ENCODE measurements at places on chromosomes 11 and 22.

GRCh38 chr11:34275486-34275885 is 82.3 kb downstream of the ABTB2 start:
- no peak for DNase-seq

- no peak for DNase-seq
Observed at GRCh38 chr11:6571434-6572008, 31.9 kb downstream of the RRP8 start.

DNA sequence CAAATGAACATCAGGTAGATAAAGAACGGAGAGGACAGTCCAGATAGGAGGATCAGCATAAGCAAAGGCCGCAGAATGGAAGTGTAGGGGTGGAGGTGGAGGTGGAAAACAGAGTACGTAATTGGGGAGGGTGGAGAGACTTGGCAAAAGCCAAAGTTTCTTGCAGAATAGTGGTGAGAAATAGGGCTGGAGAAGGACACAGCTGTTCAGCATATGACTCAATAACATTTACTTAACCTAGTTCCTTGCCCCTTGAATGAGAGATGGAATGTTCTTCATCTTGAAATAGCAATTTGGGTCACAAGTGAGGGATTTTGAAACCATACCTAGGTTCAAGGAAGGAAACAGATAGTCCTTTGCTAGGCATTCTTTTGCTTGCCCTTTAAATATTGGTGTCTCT is 235.9 kb upstream of the ARHGAP20 start:
- no peak for DNase-seq

- DNase-seq: no peak
Observed at GRCh38 chr11:57786436-57786835, 24.8 kb downstream of the CTNND1 start.

- no peak for DNase-seq
Observed at GRCh38 chr11:91913407-91913806, 311.2 kb upstream of the FAT3 start.

DNA sequence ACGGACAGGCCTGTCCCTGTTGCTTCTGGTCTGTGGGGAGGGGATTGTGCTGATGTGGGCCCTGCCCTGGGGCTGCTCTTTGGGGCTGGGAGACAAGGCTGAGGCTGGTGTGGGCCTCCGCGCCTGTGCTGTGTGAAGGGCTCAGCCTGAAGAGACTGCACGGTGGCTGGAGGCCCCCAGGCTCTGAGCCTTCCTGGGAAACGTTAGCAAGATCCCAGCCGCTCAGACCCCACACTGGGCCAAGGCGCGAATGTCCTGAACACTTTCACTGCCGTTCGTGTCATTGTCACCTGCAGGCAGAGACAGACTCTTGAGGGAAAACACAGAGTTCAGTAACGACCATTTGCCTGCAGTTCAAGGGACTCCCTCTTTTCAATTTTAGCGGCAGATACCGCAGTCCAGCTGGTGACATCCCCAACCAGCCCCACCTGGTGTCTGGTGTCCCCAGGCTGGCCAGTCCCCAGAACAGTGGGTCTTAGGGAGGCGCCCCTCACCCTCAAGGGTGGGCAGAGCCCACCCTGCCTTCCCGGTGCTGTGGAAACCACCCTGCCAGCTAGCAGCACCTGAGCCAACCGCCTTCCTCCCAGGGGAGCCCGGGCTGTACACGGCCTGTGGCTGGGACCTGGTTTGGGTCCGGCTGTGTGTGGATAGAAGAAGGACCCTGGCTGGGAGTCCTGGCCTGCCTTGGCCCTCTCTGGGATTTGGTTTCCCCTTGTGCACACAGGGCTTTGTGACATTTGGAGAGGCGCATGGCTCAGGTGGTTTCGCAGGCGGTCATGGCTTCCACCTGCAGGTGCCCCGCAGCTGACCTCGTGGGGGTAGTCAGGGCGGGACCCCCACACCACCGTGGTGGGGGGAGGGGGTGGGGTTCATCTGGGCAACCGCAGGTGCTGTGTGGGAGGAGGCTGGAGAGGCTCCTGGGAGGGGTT is 5.7 kb downstream of the PANX2 start:
- no peak for DNase-seq

GRCh38 chr11:27363576-27364117 is 632 bp upstream of the CCDC34 start:
- no peak for DNase-seq

DNA sequence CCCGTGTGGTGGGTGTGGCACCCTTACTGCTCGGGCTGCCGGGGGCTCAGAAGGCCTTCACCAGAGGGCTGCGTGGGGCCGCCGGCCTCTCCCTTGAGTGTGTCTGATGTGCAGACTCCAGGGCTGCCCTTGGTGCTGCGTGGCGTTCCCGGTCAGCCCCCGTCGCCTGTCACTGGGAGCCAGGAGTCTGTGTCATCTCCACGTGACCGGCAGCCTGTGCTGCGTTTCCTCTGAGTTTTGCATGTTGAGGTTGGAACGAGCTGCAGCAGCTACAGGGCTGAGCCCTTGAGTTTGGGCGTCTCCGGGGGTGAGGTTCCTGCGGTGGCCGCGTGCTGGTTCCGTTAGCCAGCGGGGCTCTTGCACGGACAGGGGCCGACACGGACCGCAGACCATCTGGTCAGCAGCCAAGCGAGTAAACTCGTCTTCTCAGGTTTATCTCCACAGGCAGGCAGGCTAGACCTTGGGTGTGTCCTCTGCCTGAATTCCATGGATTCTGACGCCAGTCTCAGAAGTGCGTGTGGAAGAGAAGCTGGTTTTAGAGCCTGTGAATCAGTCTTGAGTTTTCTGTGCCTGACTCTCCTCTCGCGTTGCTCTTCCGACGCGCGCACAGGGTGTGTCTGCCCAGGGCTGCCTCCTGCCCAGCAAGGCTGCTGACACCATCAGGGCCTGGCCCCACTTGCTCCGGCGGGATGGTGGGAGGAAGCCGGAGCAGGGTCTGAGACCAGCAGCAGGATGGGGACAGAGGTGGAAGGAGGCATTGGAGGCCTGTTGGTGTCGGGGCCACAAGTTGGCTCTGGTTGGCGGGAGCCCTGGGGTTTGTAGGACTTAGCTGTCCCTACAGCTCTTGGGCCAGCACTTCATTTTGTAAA is 10.5 kb downstream of the PTDSS2 start:
- DNase-seq: no peak

DNA sequence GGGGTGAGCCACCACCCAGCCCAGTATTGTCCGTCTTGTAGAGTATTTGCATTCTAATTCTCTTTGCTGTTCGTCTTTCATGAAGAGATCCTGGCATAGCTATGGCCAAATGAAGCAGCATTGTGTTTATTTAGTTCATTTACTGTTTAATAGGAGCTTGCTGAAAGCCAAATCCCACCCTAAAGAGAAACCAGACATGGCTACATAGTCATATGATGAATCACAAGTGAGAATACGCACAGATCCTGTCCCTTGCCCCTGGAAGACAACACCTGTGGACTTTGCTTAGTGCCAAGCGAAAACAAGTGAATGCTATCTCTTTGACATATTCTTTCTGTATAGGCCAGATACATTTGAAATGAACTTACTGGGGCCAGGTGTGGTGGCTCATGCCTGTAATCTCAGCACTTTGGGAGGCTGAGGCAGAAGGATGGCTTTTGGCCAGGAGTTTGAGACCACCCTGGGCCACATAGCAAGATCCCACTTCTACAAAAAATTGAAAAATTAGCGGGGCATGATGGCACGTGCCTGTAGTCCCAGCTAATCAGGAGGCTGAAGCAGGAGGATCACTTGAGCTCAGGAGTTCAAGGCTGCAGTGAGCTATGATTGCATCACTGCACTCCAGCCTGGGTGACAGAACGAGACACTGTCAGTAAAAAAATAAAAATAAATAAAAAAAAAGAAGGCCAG is 5.1 kb upstream of the ARFGAP3 start:
- DNase-seq: no peak

GRCh38 chr11:1714908-1715885 is 18.2 kb downstream of the KRTAP5-6 start:
- no peak for DNase-seq

DNA sequence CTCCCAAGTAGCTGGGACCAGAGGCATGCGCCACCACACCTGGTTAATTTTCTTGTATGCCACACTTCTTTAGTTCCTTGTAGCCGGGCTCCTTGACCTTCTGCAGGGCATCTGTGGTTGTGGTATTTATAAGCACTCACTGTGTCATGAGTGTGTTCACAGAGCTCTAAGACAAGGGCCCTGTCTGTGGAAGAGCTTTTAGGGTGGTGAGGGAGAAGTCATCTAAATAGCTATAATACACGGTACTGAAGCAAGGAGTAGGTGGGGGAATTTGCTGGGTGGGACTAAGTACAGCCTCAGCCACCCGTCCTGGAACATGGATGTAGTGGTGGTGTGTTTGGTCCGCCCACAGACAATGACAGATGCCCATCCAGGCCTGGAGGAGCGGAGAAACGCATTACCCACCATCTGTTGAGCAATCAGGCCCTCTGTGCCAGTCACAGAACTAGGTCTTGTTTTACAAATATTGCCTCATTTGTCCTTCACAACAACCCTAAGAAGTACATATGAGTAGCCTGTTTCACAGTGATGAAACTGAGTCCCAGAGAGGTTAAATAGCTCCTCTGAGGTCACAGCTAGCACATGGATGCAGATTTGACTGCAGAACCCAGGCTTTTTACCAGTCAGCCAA is 10.1 kb downstream of the ACO2 start:
- DNase-seq: no peak

DNA sequence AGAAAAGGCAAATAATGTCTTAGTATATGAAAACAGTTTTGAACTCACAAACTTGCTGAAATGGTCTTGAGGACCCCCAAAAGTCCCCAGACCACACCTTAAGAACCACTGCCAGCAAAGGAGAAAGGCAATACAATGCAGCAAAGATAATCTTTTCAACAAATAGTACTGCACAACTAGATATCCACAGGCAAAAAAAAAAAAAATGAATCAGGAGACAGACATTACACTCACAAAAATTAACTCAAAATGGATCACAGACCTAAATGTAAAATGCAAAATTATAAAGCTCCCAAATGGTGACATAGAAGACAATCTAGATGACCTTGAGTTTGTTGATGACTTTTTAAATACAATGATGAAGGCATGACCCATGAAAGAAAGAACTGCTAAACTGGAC is 8.3 kb downstream of the PICALM start:
- no peak for DNase-seq

- no peak for DNase-seq
Observed at GRCh38 chr22:45537734-45538181, 35.1 kb downstream of the FBLN1 start.

DNA sequence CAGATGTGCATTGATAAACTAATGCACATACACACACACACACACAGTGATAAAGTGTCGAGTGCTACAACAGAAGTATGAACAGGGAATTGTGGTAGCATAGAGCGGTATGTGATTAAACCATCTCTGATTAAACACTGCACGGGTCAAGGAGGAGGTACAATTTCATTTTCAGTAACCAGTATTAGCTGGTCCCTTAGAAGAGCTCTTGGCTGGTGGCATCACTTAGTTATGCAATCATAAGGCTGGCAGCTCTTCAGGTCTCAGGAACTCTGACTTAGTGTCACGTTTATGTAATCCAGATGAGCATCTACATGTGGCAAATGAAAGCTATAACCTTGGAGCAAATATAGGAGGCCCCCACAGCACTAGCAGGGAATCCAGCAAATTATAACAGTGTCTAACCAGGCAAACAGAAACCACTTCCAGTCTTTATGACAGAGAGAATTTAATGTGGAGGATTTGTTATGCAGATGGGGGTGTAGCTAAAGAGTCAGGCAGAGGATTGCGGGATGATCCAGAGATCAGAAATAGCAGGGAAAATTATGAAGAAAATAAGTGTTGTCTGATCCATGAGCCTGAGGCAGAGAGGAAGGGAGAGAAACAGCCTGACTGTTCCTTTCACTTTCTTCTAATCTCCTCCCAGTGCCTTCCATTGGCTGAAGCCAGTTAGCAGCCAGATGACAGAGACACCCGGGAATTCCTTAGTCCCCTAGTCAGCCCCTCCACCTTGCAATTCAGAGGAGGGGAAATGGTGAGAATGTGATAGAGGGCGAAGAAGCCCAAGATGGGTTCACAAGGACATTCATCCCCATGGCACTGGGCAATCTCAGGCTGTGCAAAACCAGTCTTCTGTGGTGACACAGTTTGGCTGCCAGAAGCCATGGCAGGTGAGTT is 533.1 kb upstream of the TENM4 start:
- DNase-seq: no peak

- DNase-seq: no peak
Observed at GRCh38 chr22:36056980-36057379, 28.4 kb upstream of the RBFOX2 start.

DNA sequence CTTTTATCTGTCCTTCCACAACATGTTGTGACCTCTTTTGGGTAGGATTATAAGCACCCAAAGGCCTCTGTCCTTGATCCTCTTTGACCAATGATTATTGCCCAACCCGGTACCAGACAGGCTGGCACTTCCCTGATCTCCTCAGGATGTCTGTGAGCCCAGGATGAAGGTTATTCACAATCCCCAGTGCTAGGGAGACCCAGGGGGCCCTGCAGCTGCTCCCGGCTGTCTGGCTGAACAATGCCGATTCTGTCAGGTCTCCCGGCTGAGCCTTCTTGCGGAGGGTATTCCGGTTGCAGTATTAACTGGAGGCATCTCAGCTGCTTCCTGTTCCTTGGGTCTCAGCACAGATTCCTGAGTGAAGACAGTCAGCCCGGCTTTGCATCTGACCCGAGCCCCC is 71.2 kb upstream of the CDON start:
- no peak for DNase-seq

GRCh38 chr11:77125191-77125590 is 2.9 kb upstream of the MYO7A start:
- no peak for DNase-seq

DNA sequence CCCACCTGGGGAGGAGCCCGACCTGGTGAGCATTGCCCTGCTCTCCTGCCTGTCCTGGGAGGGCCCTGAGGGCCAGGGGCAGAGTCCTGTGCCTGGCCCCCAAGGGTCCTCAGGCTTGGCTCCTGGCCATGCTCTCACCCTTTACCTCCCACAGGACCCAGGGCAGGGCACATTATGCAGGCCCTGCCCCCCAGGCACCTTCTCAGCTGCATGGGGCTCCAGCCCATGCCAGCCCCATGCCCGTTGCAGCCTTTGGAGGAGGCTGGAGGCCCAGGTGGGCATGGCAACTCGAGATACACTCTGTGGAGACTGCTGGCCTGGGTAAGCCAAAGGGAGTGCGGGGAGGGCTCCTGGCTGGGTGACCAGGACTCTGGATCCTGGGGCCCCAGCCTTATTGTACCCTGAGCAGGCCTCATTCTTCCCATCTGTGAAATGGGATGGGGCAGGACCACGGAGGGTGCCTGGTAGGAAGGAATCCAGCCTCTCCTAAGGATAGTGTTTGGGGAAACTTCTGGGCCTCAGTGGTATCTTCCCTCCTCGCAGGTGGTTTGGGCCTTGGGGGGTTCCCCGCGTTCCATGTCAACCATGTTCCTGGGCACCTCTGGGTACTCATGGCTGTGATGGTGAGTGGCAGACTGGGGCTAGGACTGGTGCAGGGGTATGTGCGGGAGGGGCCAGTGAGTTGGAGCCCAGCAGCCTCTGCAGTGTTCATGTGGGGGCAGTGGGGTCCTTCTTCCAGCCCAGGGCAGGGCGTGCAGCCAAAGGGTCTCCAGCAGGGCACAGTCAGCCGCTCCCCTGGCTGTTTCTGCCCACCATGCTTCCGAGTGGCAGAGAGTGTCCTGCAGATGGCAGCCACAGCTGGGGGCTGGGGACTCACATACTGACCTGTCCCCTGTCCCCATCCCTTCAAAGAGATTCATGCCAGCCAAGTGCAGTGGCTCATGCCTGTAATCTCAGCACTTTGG is 14.7 kb downstream of the RELT start:
- no peak for DNase-seq

Data from 8988T (cell line).